NCI-H187 (cell line): ENCODE measurements at places on chromosomes 16 and 17.

DNA sequence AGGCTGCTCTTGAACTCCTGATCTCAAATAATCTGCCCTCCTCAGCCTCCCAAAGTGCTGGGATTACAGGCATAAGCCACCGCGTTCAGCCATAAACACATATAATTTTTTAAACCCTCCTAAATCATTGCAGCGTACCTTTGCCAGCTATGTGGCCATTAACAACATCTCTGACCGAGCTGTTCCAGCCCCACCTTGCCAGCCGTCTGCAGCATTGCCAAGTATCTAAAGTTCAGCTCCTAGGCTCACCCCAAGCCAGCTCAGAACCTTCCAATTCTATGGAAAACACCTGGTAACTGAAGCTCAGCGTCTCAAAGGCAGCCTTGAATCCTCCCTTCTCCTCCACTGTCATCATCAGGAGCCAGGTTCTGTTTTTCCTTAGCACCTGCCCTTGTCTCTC is 5.1 kb upstream of the MEIOB start:
- DNase-seq = no peak

GRCh38 chr17:65407017-65407416 is 154.4 kb downstream of the AXIN2 start:
- no peak for DNase-seq

DNA sequence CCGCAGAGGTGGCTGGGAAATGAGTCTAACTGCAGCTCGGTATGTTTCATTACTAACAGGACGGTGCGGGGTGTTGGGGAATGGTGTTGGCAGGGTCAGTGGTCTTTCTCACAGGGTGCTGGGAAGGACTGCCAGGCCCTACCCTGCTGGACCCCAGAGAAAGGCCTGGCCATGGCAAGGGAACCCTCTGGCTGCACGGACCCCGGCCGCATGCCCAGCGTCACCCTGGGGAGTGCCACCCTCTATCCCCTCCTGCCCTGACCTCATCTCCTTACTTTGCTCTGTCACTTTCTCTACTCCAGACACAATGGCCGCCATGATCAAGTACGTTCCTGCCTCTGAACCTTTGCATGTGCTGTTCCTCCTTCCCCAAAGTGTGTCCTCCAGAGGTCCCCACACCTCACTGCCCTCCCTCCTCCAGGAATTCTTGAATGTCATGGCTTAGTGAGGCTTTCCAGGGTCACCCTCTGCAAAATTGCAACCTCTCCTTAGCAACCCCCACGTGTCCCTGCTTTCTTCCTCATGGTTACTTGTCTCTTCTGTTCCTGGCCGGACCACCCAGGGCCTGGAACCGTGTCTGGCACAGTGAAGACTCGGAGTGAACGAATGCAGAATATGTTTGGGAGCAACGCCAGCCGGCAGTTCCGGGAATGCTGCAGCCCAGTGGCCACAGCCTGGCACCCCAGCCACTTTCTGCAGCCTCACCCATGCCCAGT is 15.2 kb downstream of the ADAD2 start:
- DNase-seq = no peak

GRCh38 chr16:57797526-57798266 is 4.6 kb downstream of the KIFC3 start:
- no peak for DNase-seq

- no peak for DNase-seq
Measured at GRCh38 chr17:13181683-13182082, 163.9 kb upstream of the ELAC2 start.

GRCh38 chr17:8639709-8640108 is 9.2 kb upstream of the MYH10 start:
- no peak for DNase-seq

- DNase-seq = peak; percentile 42
Measured at GRCh38 chr16:5166486-5166885, 68.9 kb upstream of the EEF2KMT start.

DNA sequence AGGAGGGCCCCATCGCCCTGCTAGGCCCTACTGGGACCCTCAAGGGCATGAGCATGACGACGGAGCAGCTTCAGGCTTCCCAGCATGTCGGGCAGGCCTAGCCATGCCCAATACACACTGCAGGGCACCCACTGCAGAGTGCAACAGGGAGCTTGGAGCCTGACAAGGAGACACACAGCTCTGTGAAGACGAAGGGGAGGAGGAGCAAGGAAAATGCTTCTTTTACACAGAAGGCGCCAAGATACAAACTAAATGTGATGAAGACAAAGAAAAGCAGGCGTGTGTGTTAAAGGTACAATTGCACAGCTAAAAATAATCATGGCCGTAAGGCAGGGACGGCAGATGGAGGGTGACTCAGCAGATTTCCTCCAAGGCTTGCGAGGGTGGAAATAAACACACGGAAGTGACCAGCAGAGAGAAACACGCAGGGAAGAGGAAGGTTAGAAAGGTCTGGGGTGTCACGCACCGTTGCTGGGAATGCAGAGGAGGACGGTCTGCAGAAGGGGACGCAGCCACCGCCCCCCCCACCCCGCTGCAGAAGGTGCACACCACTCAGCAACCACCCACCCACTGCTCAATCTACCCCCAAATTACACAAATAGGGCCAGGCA is 108.5 kb downstream of the ZNF778 start:
- no peak for DNase-seq

GRCh38 chr16:28158136-28158535 is 53.6 kb downstream of the XPO6 start:
- DNase-seq = no peak

DNA sequence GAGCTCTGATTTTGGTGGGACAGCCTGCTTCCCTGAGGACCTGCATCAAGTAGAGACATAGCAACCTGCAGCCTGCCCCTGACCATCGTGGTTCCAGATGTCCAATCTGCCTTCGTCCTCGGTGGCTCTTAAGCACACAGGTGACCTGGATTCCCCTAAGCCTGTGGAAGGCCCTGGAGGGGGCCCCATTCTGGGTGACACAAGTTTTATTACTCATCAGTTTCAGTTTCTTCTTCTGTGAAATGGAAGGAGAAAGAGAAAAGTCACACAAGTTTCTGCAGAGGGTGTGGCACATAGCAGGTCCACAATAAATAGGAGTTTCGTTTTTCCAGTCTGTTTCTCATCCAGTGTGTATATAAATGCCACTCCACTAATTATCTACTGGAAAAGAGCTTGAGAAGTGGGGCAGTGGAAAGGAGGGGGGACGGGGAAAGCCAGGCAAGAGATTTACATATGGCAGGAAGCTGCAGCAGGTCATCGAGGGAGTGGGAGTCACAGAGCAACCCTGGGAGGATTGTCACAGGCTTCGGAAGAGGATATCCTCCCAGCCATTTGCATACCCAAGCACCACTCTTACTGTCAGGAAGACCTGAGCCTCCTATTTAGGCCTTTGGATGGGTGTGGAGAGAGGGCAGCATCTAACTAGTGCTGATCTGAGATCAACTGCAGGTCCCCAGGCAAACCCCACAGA is 10.0 kb upstream of the NOS2 start:
- DNase-seq = no peak

GRCh38 chr17:35607239-35607847 is 20.2 kb downstream of the AP2B1 start:
- no peak for DNase-seq

DNA sequence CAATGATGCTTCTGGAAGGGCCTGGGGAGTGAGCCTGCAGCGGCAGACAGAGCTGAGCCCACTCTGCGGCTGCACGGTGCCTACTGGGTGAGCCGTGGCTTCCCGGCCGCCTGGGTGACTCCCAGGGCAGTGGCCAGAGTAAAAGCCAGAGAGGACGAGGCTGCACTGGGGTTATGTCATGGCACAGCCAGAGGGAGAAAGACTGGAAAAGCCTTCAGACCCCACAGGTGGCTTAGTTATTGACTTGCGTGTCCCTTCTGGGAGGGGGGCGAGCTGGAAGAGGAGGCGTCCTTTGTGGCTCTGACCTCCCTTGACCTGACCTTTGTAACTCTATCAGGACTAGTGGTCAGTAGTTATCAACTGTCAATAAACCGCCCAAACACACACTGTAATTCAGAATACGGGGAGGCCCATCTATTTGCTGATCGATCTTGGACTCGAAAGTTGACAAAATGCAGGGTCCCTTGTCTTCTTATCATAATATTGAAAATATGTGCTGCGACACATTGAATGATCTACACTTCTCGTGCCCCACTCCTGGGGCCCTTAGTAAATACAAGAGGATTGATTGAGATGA is 385.9 kb upstream of the ZFHX3 start:
- DNase-seq = no peak
